ENCODE measurements at places on chromosomes 3 and 15.

DNA sequence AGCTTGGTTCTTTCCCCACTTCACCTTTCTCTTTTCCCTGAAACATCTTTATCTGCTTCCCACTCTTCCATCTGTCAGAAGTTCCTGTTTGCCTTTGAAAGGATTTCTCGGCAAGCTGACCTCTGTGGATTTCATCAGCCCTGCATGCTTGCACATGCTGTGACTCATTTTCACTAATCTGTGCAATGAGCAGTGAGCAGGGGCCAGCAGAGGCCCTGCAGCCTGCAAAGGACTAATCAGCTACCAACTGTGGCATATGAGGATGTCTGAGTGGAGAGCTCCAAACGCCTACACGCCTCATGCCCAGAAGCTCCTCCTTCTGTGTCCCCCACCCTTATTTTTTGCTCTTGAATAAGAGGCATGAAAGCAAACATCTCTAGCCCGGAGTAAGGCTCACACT lies 333.0 kb upstream of the SEMA6D start:
- peak; percentile 61 for DNase-seq

DNA sequence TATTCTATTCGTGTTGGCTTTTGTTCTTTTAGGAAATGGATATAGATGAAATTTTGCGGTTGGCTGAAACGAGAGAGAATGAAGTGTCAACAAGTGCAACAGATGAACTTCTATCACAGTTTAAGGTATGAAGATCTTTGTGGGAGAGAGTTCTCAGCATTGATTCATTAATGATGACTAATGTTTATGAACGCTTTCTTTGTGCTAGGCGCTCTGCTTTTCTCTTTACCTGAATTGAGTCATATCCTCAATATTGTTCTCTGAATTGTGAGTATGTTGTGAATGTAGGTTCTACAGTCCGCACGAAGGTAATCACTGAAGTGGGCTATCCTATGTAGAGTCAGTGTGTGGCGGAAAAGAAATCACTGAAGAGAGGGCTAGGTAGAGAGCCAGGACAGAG lies 81.2 kb downstream of the CHD2 start:
- DNase-seq, result no peak

DNA sequence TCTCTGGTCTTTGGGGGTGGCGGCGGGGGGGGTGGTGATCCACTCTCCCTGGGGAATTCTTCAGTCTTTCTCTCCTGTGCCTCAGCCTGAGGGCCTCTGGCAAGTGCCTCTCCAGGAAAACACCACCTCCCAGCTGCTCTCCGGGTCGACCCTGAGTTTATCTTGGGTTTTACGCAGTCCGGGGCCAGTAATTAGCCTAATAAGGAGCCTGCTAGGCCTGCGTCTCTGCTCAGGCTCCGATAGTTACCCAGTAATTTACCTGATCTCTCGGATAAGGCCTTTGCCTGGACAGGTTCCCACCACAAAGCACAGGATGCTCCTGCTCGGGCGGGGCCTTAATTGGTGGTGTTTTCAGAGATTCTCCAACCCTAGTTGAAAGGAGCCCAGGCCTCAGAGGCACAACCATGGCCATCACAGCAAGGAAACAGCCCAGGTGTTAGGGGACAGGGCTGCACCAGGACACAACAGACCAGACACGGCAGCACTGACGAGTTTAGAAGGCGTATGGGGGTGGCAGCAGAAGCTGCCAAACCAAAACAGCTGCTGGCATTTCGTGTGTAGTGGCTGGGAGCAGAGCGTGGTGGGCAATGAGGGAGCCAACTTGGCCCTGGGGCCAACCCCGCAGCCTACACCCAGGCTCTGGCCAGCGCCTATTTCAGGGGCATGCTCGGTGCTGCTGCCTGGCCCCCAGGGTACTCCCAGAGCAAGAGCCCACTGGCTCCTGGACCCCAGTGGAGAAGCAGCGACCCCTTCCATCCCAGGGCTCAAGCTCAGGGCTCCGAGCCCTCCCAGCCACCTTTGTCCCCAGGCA lies 71.4 kb downstream of the KLF13 start:
- DNase-seq, result no peak

- DNase-seq, result no peak
These were observed 28.3 kb downstream of the POLR2M start for GRCh38 chr15:57734860-57735259.

DNA sequence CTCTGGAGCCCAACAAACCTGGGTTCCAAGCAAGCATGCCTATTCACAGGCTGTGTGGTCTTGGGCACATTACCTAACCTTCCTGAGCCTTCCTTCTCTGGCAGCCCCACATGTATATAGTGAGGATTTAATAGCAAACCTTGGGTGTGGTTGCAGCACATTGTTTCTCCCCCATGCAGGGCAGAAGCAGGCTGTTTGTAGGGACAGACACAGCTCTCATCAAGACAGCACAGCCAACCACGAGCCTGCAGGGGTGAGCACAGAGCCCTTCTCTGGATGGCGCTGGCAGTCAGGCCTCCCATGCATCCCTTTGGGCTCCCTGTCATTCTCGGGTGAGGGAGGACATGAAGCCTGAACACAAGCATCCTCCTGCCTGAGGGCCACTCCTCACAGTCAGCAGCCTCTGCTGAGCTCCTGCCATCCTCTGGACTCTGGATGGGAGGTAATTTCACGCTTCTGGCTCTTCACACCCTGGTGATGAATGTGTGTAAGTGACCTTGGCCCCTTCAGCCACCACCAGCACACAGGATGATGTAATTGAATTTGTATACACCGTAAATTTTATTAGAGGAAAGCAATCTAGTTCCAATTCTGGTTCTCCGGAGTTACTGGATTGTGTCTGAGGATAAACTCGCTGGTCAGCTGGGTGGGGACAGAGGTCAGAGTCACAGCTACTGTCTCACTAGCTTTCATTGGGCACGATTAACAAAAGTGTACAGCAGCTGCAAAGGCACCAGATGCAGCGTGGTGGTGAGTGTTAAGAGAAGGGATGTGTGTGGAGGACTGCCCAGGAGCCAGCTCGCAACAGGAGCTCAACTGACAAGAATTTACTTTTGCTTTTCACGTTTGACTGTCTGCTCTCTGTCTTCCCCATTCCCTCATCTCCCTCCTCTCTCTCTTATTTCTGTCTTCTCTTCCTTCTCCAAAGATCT lies 118.1 kb downstream of the CLSTN2 start:
- DNase-seq, result no peak

DNA sequence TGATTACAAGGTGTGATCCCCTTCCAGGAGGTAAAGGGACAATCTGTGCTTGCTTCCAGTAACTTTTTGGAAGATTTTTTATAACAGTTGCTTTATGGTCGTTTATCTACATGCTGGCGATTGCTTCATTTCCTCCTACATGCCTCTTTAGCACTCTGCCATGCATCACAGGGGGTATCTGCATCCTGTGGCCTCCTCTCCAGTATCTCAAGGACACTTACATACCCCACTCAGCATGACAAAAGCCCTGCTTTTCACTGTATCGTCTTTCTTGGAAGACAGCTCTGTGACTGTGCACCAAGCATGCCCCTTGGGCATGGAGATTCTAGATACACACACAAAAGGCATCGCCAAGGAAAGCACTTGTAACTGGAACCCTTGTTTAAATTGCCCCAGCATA lies 25.3 kb downstream of the CAPN3 start:
- DNase-seq, result no peak
